CD8-positive, alpha-beta memory T cell (primary cell): ENCODE measurements at places on chromosomes 12 and 14.

- DNase-seq, result no peak
- H3K36me3 ChIP-seq, result no peaks in the 10 kb centered on the region
- H3K4me1 ChIP-seq, result no peaks in the 10 kb centered on the region
- no peak overlapping the region for H3K27ac ChIP-seq
These were observed 159.4 kb downstream of the EPS8 start for GRCh38 chr12:15629761-15630160.

DNA sequence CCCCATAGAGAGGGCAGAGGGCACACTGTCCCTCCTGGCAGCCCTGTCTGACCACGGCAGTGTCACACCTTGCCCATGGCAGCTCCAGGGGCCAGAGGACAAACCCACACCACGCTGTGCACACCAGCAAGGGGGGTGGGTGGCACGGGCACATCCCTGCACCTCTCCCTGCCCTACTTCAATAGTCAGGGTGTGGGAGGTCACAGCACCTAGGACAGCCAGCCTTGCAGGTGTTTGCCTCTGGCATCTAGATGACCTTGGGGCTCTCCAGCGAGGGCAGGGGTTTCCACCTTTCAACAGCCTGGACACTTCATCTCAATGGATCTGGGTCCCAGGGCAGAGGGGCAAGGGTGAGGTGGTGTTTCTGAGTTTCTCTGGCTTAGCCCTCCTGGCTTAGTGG, 69.2 kb downstream of the LGMN start:
- no peak overlapping the region for H3K27ac ChIP-seq
- DNase-seq, result no peak
- peaks cover 35% of the 10 kb centered on the region for H3K4me1 ChIP-seq
- no peaks in the 10 kb centered on the region for H3K27me3 ChIP-seq
- no peak overlapping the region for H3K4me3 ChIP-seq

DNA sequence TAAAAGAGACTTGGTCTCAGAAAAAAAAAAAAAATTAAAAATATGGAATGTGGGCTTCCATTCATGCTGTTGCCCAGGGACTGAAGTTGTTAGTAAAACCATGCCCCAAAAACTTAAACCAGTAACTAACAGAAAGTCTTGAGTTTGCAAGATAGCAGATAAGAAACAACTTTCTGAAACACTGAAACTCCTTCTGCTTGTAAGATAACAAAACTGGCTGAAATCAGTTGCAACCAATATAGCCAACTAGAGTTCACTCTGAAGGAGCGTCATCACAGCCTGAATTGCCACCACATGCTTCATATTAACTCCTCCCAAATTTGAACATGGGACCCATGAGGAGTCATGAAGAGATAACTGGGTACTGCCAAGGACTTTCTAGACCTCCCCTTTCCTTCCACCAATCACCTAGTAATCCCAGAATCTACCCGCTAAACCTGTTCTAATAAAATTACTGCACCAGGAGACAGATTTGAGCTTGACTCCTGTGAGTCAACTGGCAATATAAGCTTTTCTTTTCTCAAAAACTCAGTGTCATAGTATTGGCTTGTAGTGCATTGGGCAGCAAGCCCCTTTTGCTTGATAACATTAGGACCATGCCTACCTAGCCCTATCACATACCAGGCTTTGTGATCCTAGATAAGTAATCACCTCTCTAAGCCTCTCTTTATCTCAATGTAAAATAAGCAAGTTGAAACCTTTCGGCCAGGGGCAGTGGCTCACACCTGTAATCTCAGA, 53.6 kb downstream of the R3HDM2 start:
- no peak overlapping the region for H3K4me3 ChIP-seq
- H3K27ac ChIP-seq, result no peak overlapping the region
- no peak for DNase-seq
- no peaks in the 10 kb centered on the region for H3K36me3 ChIP-seq
- no peaks in the 10 kb centered on the region for H3K27me3 ChIP-seq
- no peaks in the 10 kb centered on the region for H3K4me1 ChIP-seq

- H3K27me3 ChIP-seq, result peaks cover 4% of the 10 kb centered on the region
- no peak overlapping the region for H3K27ac ChIP-seq
- DNase-seq, result no peak
These were observed 40.6 kb downstream of the SPRING1 start for GRCh38 chr12:116697305-116697704.

- peaks cover 7% of the 10 kb centered on the region for H3K36me3 ChIP-seq
- H3K4me1 ChIP-seq, result peaks cover 12% of the 10 kb centered on the region
These were observed 132.5 kb downstream of the FOXN3 start for GRCh38 chr14:89284333-89285058.

DNA sequence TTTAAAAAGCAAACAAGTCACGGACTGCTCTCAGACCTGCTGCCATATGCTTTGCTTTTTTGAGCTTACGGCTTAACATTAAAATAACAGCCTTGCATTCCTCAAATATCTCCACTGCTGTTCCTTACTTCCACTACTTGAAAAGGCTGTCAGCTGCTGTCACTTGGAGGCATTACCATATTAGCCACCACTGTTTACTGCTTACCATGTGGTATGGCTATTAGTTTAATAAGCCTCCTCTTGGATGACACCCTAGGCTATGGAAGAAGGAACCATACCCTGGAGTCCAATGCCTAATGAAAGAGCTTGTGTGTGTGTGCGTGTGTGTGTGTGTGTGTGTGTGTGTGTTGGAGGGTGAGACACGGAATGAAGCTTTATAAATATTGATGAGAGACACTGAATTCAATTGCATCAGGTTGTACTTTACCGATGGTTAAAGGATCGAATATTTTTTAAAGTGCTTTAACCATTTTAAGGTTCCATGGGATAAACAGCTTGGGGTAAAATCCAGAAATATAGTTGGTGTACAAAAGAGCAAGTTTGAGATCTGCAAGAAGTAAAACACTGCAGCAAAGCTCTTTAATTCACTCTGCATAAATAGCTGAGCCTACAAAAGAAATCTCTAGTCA, 174.5 kb downstream of the TTC7B start:
- no peak overlapping the region for H3K27ac ChIP-seq
- no peaks in the 10 kb centered on the region for H3K27me3 ChIP-seq
- no peak overlapping the region for H3K4me3 ChIP-seq
- no peak for DNase-seq
- no peaks in the 10 kb centered on the region for H3K4me1 ChIP-seq

DNA sequence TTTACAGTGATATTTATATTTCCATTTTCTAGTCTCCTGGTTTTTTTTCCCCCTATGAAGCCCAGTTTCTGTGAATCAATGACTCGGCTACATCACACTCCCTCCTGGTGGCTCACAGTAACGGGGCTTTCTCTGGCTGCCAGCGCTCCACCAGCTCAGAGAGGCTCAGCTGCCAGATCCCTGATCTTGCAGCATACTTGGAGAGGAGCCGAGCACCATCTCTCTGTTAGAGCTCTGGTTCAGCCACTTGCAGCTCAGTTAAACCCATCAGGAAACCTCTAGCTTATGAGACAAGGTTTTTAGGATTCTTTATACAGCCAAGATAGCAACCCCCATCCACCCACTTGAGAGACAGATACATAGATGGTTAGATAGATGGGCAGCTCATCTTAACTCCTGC, 74.6 kb downstream of the CIT start:
- no peaks in the 10 kb centered on the region for H3K4me1 ChIP-seq
- H3K27me3 ChIP-seq, result no peaks in the 10 kb centered on the region
- no peak overlapping the region for H3K4me3 ChIP-seq

DNA sequence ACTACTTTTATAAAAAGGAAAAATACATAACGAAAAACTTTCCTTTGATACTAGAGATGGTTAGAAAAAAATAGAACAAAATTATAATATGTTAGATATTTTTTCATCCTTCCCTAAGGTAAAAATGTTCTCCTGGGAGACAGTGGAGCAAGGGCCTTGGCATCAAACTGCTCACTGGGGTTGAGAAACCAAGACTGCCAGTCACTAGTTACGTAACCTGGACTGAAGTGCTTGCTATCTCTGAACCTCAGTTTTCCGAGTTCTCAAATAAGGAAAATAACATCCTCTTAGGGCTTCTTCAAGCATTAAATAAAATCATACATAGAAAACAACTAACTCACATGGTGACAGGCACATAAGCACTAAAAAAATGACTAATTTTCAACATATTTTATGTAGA, 48.2 kb upstream of the FRMD6 start:
- no peaks in the 10 kb centered on the region for H3K36me3 ChIP-seq
- H3K27ac ChIP-seq, result no peak overlapping the region
- H3K4me1 ChIP-seq, result no peaks in the 10 kb centered on the region
